Amygdala (tissue), 56 donors: ENCODE measurements at places on chromosomes 12 and 14.

- DNase-seq = no peak
Measured at GRCh38 chr12:60977966-60978365, 1282.2 kb upstream of the USP15 start.

DNA sequence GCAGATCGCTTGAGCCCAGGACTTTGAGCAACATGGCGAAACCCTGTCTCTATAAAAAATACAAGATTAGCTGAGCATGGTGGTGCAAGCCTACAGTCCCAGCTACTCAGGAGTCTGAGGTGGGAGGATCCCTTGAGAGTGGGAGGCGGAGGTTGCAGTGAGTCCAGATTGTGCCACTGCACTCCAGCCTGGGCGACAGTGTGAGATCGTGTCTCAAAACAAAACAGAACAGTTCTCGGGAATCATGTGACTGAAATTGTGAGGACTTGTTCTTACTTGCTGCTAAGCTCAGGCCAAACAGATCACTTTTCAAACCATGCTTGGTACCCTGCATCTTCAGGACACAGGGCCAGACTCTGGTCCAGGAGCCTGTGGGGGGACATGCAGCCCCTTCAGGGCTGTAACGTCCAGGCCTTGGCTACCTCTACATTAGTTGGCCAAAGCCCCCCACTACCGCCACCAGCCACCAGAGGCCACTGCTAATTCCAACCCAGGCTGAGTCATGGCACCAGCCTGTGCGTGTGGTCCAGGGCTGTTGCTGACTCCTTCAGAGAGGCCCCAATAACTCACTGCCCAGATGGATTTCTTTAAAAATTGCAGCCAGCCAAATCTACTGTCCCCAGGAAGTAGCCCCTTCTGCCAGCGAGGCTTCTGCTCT lies 33.4 kb upstream of the SYNDIG1L start:
- no peak for DNase-seq

DNA sequence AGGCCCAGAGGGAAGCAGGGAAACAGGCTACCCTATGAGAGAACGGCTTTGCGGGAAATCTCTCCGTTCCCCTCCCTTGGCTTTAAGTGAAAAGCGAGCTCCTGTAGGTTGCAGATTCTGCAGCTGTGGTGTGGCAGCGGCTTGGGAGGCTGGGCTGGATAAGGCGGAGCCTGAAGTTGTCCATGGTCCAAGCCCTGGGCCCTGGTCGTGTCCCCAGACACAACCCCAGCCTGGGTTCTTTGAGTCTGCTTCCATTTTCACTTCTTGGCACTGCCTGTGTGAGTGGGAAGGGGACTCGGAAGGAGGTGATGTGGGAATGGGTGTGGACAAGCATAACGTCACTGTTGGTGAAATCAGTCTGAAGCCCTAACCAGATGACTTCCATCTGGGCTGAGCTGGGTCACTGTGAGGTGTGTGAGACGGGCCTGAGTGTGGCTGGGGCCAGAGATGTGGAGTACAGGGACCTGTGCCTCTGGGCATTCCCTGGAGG lies 43.0 kb upstream of the CTDSP2 start:
- DNase-seq = no peak

DNA sequence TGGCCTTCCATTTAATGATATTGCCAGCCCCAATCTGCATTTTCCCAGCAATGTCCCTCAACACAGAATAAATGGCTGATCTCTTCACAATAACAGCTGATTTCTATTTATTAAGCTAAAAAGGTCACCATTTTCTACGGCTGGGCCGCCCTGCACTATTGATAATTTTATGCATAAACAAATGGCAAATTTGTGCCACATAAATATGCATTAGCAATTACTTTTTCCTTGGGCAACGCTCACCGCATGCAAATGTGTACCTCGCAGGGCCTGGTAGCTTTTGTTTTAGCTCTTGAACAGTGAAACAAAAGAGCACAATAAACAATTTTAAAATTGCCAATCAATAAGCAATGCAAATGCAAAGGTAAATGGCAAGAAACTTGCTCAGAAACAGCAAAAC lies 331.9 kb upstream of the SOX5 start:
- DNase-seq = no peak

DNA sequence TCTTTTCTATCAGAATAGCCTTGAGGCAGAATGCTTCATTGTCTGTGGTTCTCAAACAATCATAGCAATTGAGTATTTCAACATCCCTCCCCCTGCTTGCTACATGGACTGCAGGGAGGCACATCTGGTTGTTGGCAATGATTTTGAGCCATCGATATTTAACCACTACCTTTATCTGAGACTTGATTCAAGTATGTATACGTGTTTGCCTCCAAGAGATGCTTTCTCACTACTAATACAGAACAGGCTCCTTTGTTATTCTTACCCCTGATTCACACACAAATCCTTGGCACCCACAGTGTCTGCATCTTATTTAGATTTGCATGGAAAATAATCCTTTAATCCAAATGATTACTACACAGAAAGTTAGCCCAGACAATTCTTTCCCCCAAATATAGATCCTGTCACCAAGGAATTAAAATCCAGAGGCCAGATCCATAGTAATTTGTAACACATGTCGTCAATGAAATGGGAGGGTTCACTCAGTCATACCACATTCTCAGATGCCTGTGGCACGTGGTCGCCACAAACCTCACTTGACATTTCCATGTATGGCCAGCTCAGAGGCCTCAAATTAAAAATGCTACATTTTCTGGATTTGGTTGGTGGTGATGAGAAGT lies 199.3 kb downstream of the ITPR2 start:
- no peak for DNase-seq

GRCh38 chr12:68784015-68784414 lies 24.0 kb upstream of the MDM2 start:
- DNase-seq = no peak

DNA sequence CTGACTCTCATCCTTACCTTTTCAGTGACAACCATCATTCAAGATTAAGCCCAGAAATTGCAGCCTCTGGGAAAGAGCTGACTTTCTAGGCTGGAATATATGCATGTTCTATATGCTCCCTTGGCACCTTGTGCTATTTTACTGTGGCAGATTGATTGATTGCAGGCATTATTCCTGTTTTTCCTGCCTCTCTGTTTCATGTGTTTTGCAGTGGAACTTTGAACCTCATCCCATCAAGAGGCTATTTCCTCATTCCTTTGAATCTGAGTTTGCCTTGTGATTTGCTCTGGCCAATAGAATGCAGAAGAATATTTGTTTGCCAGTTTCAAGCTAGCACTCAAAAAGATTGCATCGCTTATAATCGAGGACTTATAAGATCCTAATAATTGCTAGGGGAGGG lies 174.8 kb upstream of the DCN start:
- DNase-seq = no peak

GRCh38 chr12:56941299-56942017 lies 7.2 kb upstream of the SDR9C7 start:
- no peak for DNase-seq

- no peak for DNase-seq
Measured at GRCh38 chr12:44510510-44510909, 365.6 kb downstream of the NELL2 start.
